ENCODE measurements at places on chromosomes 3 and 15.

GRCh38 chr3:8608041-8608790 is 36.4 kb downstream of the SSUH2 start:
- no peak for DNase-seq

DNA sequence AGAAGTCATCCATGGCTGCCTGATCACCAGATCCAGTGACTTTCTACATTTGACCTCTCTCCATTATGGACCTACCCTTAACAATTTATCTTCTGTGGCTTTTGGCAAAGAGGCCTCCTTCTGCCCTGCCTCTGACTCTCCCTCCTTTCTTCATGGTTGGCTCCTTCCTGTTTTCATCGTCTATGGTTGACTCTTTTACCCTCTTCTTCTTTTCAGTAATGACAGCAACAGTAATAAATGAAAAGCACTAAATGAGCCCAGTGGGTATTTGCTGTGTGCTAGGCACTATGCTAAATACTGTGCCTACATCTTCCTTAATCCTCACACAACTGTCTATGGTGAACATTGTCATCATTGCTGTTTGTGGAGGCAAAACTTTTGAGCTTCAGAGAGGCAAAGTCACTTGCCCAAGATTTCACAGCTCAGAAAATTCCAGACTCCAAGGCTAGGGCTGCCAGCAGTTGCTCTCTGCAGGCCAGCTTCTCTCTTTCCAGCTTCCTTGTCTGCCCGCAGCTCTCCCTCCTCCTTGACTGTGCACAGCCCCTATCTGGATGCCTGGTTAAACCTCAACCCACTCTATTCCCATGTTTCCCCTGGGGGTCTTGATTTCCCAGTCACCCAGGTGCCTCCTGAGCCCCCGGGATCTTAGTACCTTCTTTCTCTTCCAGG is 24.6 kb downstream of the ITPR1 start:
- DNase-seq, result no peak

DNA sequence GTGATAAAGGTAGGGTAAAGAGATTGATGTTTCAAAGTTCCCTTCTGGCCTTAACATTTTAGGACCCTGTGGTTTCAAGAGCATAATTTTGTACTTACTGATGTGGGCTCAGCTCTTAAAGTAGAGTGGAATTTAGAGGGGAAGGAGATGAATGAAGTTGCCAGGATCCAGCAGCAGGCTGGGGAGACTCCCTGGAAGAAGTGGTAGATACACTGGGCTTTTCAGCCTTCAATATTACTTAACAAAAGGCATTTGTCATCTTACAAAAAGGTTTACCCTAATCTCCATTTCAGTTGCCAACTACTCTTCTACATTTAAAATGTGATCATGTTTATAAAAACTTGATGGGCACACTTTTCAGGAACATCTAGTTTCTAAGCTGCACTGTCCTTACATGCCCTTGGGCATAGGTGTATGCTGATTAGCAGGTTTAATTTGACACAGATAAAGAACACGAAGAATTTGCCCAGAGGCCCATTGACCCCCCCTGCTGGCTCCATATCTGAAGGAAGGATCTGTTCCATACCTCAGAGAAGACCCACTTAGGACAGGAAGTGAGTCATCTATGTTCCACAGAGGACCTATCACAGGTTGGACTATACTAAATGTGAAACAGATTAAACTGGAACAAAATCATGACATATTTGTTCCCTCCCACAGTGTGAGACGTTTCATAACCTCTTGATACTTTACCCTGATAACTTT is 93.0 kb upstream of the LPP start:
- no peak for DNase-seq

- no peak for DNase-seq
Observed at GRCh38 chr15:34944936-34945335, 24.6 kb downstream of the AQR start.

GRCh38 chr3:63886858-63887257 is 23.2 kb downstream of the ATXN7 start:
- no peak for DNase-seq

DNA sequence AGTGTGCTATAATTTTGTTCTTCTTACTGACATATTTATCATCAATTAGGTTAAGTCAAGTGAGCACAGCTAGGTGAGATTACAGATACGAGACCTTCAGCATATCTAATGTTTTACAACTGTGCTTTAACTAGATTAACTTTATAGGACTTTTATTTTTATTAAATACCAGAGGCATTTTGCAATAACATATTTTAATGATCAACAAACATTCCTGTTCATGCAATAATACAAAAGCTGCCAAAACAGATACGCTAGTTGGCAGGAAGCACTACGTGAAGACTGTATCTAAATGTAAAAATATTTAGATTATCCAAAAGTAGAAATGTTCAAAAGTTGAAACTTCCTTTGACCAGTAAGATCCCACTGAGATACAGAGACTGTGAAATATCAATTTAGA is 139.1 kb downstream of the CBLB start:
- DNase-seq, result no peak

DNA sequence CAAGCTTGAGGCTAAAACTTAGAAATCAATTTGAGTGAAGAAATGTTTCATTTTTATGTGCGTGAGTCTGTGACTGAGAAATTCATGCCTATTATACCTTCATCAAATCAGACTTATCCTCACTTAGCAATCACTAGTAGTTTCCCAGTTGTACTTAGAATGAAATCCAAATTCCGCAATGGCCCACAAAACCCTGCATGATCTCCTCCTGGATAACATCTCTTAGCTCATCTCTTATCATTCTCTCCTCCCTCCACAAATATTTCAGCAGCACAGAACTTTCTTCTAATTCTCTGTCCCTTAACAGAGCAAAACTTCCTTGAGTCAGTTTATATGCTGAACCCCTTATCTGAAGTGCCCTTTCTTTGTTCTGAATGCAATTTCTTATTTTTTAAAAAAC is 198.8 kb upstream of the TGFBR2 start:
- no peak for DNase-seq

GRCh38 chr3:43180694-43181093 is 74.8 kb upstream of the POMGNT2 start:
- no peak for DNase-seq

- DNase-seq, result no peak
Observed at GRCh38 chr15:75425966-75426500, 25.5 kb downstream of the SIN3A start.

- DNase-seq, result no peak
Observed at GRCh38 chr15:38406436-38406835, 47.5 kb upstream of the FAM98B start.

- DNase-seq, result no peak
Observed at GRCh38 chr15:98315971-98316370, 332.4 kb upstream of the IGF1R start.

- DNase-seq, result no peak
Observed at GRCh38 chr3:74173090-74173489, 441.4 kb downstream of the CNTN3 start.

- no peak for DNase-seq
Observed at GRCh38 chr15:41659190-41659589, 1.0 kb upstream of the MGA start.

DNA sequence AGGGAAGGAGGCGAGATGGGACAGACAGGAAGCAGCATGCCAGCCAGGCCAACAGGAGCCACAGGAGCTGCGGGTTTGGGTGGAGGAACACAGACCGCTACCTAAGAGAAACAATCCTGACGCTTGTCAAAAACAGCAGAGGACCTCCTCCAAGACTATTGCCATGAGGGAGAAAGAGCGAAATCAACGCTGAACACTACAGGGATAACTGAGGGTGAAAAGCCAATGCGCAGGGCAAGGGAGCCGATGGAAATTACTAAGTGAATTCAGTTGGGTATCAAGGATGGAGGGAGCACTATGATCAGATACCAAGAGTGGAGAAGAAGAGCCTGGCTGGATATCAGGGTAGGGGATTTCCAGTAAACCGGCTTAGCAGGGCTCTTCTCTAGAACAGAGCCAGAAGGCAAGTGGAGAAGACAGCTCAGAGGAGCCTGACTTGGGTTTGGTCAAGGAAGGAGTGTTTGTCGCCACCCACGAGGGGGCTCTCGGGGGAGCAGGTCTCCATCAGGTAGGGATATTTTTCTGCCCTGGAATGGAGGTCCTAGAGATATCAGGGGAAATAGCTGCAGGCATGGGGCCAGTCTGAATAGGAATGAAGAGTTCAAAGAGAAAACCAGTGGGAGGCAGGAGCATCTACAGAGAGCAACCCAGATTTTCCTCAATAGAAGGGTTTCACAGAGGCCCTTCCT is 48.4 kb downstream of the SLC41A3 start:
- DNase-seq, result no peak

GRCh38 chr3:110521019-110521418 is 550.6 kb upstream of the NECTIN3 start:
- peak; percentile 63 for DNase-seq

DNA sequence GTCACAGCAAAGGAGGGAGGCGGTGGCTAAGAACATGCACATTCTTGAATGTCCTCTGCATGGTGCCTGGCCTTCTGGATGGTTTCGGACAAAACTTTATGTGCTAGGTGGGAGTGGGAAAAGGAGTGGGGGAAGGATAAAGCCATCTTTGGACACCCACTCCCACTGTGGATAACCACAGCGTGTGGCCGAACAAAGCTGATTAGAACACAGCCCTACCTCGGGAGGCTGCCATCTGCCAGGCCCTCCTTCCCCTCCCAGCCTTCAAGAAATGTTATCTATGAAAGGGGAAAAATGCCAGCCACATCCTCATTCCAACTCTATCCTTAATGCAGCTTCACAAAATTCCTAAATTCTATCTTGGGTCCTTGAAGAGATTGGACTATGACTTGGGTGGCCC is 18.8 kb downstream of the AMOTL2 start:
- no peak for DNase-seq

DNA sequence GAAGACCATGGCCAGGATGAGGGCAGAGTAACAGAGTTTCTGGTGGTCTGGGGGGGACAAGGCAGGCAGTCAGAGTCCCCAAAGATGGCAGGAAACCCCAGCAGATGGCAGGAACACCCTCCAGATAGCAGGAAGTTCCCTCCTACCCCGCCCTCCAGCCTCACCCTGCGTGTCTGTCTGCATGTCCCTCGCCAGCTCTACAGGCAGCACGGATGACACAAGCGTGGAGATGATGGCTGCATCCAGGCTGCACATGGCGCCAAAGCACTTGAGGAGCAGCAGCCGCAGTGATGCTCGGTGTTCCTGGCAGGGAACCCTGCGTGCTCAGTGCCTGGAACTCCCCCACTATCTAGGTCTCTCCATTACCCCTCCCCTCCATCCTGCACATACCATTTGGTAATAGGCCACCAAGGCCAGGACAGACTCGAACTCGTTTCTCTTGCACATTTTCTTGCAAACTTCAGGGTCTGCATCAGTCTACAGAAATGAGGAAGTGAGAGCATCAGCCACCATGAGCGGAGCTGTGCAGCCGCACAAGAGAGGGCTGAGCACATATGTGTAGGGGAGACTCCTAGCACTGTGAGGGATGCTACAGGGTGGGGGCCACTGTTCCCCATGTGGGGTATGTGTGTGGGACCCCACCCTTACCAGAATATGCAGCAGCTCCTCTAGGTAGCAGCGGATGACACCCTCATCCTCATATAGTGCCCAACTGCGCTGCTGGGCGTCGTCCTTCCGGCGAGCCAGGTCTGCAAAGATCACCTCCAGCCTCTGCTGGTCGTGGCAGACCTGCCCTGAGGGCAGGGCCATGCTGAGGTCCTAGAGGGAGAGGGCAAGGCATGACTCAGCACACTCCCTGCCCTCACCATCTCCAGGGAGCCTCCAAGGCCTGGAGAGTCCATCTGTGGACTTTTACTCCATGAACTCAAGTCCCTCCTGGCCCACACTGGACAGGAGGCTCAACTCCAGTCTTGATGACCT is 6.0 kb downstream of the NCKIPSD start:
- no peak for DNase-seq

- no peak for DNase-seq
Observed at GRCh38 chr15:87349181-87349580, 907.4 kb downstream of the NTRK3 start.

DNA sequence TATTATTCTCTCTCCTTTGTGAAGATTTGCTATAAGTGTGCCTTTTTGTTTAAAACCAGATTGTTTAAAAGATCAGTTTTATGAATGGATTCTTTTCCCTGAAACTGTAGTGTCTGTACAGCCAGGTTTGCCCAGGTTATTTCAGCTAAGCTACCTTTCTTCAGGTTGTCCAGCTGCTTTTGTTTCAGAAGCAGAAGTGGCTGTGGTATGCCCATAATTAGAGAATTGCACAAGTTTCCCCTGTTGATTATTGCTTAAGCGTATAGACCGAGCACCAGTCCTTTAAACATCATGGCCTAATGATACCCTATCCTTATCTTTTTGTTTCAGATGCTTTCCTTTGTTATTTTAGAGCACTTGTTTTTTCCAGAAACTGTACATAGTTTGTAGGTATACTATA is 10.2 kb downstream of the ASB7 start:
- DNase-seq, result no peak

DNA sequence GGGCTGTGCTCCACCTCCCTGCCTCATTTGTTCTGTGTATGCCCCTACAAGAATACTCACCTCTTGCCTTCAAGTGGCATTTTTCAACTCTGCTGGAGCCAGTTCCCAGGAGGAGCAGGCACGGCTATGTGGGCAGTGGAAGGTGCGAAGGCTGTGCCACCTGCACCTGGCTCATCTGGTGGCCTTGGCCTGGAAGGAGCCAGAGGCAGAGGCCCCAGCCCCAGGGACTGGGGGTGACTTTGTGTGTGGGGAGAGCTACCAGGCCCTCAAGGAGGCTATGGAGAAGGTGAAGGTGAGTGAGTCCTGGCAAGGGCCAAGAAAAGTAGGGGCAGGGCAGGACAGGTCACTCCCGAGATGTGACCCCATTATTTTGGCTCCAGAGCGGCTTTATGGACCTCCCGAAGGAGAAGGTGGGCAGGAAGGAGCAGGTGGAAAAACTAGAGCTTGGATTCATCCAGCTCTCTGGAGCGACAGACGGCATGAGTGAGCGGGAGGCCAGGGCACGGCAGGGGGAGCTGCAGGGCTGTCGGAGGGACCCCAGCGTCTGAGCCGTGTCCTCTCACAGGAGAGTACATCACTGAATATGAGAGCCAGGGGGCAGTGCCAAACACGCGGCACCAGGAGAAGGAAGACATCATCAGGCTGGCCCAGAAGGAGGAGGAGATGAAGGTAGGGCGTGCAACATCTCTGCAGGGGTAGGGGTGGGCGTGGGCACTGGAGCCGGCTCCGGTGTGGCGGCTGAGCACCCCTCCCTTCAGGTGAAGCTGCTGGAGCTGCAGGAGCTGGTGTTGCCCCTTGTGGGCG is 57.3 kb upstream of the UBE2Q2 start:
- no peak for DNase-seq

- no peak for DNase-seq
Observed at GRCh38 chr15:73023071-73023470, 29.2 kb upstream of the NEO1 start.

DNA sequence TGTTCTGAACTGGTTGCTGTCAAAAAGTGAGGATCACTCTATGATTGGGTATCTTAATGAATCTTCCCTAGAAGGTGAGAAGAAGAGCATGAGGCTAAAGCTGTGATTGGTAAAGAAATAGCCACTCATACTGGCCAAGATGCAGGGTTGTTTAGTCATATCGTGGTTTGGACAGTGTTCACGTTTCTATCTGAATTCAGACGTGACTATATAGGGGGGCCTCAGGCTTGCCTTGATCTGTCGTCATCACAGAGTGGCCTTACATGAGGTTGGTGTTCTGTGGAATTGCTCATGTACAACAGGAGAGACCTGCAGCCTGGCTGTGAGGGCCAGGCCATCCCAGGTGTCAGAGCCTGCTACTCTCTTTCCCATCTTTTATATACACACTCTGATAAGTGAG is 12.4 kb downstream of the RTP2 start:
- no peak for DNase-seq
